ENCODE measurements at places on chromosomes 6 and 20.

DNA sequence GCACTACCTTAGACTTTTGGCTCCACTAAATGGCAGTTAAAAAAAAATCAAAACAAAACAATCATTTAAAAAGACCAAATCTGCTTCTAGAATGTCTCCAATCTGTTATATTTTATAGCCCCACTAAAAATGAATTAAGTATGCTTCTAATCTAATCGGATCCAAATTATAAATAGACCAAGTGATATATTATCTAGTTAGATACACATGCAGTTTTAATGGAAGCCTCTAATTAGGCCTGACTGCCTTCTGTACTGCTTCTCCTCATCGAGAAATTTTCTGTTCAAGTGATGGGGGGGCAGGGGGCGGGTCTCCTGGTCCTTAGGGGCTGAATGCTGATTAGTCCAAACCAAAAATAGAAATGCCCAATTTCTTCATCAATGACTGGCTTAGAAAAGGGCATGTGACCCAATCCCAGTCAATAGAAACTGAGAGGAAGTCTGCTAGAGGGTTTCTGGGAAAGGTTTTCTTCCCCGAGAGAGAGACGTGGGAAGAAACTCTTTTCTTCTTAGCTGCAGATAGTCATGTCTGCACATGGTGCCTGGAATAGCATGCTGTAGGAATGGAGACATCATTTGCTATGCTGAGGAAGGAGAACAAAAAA lies 6.9 kb downstream of the SESN1 start:
- no peak for DNase-seq

DNA sequence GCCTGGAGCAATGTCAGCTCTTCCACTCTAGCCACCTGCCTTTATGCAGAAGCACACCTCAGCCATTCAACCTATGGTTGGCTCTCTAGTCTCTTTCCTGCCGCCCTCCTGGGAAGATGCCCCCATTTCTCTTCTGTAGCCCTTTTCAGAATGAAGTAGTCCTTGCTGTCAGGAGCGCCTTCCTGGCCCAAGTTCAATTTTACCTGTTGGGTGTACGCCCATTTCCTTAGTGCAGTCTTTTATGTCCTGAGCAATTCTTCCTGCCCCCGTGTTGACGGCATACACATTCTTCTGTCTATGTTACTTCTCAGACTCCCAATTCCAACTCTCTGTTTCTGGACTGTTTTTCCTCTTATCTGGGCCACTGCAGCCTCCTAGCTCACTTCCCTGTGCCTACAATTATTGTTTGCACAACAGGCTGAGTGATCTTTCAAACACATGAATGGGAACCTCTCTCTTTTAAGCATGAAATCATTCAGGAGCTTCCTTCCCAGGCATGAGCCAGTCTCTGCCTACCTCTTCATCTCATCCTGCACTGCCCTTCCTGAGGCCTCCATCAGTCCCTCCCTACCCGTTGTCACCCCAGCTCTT lies 389.2 kb downstream of the CD83 start:
- no peak for DNase-seq

GRCh38 chr20:25148181-25148981 lies 47.1 kb upstream of the ENTPD6 start:
- peak; percentile 22 for DNase-seq

DNA sequence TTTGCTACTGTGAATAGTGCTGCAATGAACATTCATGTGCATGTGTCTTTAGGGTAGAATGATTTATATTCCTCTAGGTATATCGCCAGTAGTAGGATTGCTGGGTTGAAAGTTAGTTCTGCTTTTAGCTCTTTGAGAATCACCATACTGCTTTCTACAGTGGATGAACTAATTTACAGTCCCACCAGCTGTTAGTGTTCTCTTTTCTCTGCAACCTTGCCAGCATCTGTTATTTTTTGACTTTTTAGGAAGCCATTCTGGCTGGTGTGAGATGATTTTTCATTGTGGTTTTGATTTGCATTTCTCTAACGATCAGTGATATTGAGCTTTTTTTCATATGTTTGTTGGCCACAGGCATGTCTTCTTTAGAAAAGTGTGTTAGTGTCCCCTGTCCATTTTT lies 40.0 kb downstream of the PLG start:
- no peak for DNase-seq

DNA sequence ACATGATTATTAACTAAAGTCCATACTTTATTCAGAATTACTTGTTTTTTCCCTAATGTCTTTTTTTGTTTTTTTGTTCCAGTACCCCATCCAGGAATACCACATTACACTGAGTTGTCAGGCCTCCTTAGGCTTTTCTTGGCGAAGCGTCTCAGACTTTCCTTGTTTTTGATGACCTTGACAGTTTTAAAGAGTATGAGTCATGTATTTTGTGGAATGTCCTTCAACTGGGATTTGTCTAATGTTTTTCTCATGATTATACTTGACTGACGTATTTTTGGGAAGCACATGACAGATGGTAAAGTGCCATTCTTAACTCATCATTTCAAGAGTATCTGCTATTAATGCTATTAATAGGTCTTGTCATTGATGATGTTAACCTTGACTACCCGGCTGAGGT lies 23.6 kb downstream of the ENPP1 start:
- DNase-seq: no peak

- no peak for DNase-seq
These were observed 156.9 kb downstream of the VEGFA start for GRCh38 chr6:43926634-43927531.

DNA sequence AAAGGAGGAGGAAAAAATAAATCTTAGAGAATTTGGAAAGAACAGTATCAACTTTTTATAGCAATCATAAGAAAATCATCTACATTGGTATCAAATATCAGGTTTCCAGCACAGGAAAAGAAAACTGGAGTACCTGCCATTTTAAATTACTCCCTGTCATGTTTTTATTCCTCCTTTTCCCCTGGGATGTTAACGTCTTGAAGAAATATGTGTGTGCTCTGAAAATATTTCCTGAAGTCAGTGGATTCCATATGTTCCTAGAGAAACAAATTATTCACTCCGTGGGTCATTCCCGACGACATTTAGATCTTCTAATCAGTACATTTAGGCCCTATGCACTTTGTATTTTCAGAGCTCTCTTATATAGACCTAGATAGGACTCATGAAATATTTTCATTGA lies 42.0 kb upstream of the RSPO3 start:
- DNase-seq: no peak

DNA sequence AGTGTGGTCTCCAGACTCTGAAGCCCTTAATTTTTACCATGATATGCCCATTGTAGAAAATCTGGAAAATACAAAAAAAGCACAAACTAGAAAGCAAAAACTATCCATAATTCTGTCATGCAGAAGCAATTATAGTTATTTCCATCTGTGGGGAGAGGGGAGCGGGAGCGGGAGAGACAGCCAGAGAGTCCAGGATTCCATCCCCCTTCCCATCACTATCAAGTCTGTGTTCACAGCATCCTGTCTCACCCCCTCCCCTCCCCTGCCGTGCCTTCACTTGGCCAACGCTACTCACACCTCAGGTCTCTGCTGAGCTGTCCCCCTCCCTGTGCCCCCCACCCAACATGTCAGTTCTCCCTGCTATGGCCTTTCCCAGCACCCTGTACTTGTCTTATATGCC lies 14.5 kb downstream of the RIMS4 start:
- no peak for DNase-seq

- no peak for DNase-seq
These were observed 149.3 kb downstream of the PTPRT start for GRCh38 chr20:43040427-43040826.

- no peak for DNase-seq
These were observed 397.1 kb downstream of the ESR1 start for GRCh38 chr6:152204591-152204990.

DNA sequence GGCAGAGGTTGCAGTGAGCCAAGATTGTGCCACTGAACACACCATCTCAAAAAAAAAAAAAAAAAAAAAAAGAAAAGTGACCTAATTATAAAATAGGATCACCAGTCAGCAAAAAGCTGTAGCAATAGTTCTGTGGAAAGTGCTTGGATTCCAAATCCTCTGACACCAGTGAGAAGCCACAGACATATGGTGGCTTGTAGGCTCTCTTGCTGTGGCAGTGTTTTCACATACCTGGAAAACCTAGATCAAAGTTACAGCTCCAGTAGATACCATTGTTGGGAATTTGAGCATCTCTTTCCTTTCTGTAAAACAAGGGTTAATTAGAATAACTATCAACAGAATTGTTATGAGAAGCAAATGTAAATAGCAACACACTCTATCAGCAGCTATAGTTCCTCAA lies 4.1 kb downstream of the CCDC170 start:
- DNase-seq: no peak

GRCh38 chr20:31803552-31804291 lies 15.4 kb upstream of the MYLK2 start:
- no peak for DNase-seq

DNA sequence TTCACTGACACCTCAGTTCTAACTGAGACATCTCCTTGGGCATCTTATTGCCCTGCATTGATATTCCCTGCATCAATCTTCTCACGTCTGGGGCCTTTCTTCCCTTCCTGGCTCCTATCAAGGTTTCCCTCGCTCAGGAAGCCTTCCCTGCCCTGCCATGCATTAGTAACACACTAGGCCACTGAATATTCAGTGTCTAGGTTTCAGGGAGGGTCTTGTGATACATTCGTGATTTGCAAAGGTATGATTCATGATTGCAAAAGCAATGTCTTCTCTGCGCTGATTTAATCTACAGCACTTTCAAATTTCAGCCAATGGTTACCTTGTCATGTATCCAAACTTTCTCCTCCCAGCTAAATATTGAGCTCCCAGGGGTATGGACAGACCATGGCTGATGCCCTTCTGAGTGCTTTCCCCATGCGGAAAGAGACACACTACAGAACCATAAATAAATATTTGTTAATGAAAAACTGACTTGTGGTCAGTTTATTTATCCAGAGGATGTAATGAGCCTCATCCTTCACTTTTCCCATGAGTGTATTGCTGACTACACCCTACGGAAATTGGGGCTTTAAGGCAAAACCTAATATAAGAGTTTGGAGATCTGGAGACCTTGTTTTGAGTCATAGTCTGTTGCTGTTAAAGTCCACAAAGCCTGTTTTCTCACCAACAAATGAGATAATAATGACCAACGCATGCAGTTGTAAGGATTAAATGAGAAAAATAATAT lies 21.6 kb upstream of the PCSK2 start:
- no peak for DNase-seq
